CMK (cell line): ENCODE measurements at places on chromosomes 12 and 14.

- no peak for DNase-seq
Measured at GRCh38 chr12:22828066-22828465, 203.1 kb downstream of the ETNK1 start.

GRCh38 chr14:22225516-22226140 lies 363.4 kb downstream of the DAD1 start:
- DNase-seq: no peak

- DNase-seq: no peak
Measured at GRCh38 chr12:95591731-95592130, 40.5 kb upstream of the USP44 start.

DNA sequence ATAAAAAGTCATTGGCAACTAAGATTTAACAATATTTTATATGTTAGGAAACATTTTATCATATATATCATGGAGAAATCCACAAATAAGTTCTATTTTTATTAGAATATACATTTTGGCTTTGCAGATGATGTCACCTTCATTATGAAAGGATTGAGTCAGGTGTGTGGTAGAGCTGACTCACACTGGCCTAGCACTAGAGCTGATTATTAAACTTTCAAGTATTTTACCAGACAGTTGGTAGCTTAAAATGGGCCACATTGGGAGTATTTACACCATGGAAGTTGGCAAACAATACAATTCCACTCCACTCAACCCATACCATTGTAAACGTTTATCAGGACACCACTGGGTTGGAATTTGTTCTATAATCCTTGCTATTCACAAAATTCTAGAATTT lies 1036.6 kb downstream of the TRHDE start:
- no peak for DNase-seq

- DNase-seq: no peak
Measured at GRCh38 chr12:84764001-84764400, 148.6 kb downstream of the SLC6A15 start.

- DNase-seq: no peak
Measured at GRCh38 chr14:71319666-71320065, 412.4 kb downstream of the PCNX1 start.

GRCh38 chr12:22529281-22530060 lies 14.9 kb downstream of the C2CD5 start:
- DNase-seq: no peak

- DNase-seq: no peak
Measured at GRCh38 chr14:73125169-73125588, 11.1 kb upstream of the PSEN1 start.

GRCh38 chr12:13000616-13000924 lies 505 bp upstream of the HEBP1 start:
- DNase-seq: no peak

- DNase-seq: no peak
Measured at GRCh38 chr12:32051511-32052211, 55.0 kb upstream of the BICD1 start.

DNA sequence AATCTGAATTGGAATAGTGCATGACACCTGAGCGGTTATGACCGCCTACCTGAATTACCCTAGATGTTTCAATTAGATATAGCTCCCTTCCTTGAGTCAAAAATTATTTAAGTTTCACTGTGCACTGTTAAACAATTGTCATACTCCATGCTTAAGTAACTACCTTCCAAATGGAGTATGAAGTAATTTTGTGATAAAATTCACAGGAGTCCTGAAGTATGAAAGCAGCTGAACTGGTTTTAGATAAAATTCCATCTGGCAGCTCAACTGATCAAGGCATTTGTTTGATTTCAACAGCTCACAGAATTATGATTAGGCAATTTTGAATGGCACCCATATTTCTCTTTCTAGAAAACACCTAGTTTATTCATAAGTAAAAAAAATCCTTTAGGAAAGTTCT lies 19.5 kb downstream of the PRICKLE1 start:
- DNase-seq: no peak

DNA sequence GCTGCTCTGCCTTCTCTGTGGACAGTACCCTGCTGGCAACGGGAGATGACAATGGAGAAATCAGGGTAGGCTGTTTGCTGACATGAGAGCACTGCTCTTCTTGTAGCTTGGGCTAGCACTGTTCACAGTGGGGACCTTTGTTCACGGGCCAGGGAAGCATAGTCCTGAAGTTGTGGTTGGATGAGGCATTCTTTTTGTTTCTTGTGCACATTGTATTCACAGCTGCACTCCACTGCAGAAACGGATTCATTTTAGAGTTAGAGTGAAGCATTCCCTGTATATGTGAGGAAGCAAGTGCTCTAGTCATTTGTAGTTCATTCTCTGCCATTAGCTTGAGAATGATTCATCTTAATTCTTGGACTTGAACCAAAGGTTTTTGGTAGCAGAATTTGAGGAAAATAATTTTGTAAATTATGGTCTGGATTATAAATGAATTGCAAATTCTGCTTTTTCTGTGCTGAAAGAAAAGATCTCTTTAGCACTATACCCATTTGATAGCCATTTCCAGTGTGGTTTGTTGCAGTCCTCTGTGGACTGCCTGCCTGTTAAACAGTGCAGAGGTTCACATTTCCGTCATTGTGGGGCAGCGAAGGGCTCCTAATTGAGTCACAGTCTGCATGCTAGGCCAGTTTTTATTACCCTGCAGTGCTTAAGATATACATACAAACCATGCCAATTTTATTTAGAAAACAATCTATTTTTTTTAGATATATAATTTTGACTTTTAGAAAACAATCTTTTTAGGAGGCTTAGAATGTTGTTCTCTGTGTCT lies 80.6 kb downstream of the APAF1 start:
- DNase-seq: no peak

DNA sequence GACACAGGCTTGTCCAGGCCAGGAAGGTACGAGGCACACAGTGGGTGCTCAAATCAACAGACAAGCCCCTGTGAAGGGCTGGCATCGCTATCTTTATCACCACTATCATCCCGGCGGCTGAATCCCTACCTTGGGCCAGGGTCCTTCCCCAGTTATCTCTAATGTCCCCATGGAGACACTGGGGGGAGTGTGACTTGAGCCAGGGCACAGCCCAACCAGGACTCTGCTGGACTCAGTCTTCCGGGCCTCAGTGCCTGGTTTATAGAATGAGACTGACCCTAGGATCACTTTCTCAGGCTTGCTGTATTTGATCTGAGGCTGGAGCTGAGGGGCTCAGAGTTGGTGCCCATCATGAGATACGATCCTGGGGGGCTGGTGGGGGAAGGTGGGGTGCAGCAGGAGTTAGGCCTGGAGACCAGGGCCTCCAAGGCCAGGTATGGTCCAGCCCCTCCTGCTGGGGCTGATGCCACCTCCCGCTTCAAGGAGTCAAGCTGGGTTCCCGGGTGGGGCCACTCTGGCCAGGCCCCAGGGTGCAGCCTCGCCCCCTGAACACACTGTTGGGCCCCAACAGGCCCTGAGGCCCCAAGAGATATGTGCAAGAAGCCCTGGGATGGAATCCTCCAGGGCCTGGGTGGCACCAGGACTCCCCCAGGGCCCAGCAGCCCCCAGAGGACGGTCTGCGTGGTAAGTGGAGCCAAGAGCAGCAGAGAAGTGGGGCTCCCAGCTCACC lies 11.8 kb downstream of the BEGAIN start:
- no peak for DNase-seq

- no peak for DNase-seq
Measured at GRCh38 chr12:13962699-13963098, 18.7 kb downstream of the GRIN2B start.

- no peak for DNase-seq
Measured at GRCh38 chr12:99810718-99811593, 163.4 kb downstream of the GARIN6 start.

DNA sequence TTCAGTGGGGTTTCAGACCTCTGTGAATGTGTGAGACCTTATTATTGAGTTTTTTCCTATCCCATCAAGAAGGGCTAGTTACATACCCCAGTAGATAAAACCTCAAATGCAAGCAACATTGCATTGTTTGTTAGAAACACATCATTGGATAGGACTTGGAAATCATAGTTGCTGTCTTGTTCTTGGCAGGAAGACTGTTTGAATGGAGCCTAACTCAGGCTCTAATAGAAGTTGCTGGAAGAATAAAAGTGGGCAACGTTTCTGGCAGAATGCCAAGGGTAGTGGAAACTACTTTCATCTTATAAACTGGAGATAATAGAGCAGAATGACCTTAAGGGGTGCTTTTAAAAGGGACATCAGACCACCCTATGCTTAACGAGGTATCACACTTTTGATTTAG lies 9.9 kb upstream of the PTHLH start:
- DNase-seq: no peak

DNA sequence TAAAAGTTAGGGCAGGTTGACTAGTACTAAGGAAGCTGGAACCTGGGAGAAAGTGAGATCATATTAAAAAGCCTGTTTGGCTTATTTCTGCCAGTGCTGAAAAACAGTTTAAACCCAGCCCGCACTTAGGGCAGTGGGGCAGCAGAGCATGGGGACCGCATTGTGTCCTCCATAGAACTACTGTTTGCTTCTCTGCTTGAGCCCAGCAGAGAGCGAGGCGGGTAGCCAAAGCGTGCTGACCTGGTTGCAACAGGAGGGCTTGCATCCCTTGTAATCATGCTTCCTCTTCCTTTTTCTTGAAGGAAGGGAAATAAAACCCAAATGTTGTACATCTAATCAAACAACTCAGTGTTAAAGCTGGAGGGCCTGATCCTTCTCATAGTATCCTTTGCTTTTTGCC lies 82.5 kb upstream of the HOXC13 start:
- DNase-seq: no peak

GRCh38 chr14:93072659-93073357 lies 42.9 kb downstream of the ITPK1 start:
- DNase-seq: no peak

- DNase-seq: no peak
Measured at GRCh38 chr12:30725739-30726138, 29.0 kb downstream of the CAPRIN2 start.

GRCh38 chr12:47892819-47893218 lies 12.0 kb downstream of the VDR start:
- DNase-seq: no peak

DNA sequence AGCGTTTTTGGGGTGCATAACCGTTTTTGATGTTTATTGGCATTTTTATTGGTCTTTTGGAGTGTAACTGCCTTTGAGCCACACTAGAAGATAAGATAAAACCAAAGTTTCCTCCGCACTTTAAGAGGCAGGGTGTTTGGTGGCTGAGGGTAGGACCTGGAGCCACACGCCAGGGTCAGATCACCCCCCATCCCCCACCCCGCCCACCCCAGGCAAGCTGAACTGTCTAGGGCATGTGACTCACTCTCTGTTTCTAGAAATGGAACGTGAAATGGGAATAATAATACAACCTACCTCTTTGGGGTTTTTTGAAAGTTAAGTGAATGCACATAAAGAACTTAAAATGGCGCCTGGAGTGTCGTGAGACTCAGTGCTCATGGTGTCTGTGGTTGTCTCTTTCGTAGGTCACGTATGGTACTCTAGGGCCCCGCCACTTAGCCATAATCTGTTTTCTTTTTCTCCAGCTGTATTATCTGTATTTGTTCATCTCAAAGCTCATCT lies 56.0 kb downstream of the PPP2R5C start:
- no peak for DNase-seq

DNA sequence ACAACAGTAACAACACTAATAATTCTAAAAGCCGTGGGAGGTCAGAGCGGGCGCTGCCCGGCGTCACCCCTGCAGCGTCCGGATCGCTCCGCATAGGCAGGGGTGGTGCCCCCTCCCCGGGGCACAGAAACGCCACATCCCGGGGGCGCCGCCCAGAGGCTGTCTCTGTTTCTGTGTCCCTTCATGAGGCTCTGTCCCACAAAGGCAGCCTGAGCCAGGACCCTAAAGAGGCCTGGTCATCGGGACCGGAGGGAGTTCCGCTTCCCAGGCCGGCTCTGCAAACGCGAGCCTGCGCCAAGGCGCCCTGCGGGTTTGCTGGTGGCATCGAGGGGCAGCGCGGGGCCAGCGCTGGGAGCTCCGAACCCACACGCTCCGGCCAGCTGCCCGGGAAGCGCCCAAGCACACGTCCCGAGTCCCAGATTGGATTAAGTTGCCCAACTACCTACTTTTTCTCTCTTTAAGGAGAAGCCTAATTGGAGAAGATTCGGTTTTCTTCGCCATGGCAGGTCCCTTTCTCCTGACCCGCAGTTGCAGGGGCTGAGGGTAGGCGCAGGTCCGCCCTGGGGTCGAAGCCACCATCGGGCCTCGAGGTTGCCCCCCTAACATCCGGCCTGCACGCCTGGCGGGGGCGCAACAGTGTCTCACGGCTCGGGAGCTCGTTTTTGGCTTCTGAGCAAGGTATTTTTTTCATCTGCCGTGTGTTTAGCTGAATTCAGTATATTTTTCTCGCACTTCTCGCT lies 421.7 kb downstream of the VRK1 start:
- no peak for DNase-seq

- DNase-seq: no peak
Measured at GRCh38 chr12:4282103-4282891, 8.7 kb downstream of the CCND2 start.

- DNase-seq: no peak
Measured at GRCh38 chr14:93231129-93231979, 24.3 kb downstream of the UBR7 start.

DNA sequence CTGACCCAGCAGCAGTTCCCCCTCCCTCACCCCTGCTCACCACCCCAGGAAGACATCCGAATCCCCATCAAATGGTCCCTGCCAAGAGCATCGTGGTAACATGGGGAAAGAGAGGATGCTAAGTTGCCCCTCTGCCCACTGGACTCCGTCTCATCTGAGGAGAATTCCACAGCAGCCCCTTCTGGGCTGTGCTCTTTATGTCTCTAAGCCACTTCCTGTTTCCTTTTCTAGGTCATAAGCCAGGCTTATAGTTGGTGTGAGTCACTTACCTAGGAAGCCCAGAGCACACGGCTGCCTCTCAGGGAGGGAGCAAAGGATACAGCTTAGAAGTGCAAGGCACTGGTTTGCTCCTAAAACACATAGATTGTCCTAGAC lies 76.0 kb downstream of the VCPKMT start:
- no peak for DNase-seq

DNA sequence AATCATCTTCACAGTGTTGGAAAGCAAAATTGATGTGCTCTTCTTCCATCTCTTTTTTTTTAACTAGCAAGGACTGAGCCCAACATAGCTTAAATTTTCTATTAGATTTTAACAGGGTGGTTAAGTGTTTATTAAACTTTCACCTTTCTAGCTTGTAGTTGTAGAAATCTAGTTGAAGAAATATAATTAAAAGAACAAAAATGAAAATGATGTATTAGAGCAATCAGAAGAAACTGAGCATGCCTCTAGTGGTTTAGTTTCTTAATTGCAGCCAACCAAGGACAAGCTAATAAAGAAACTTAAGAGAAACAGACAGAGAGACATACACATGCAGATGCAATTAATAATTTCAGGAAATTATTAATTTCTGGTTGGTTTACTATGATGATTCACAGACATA lies 673.0 kb upstream of the LMO3 start:
- DNase-seq: no peak

DNA sequence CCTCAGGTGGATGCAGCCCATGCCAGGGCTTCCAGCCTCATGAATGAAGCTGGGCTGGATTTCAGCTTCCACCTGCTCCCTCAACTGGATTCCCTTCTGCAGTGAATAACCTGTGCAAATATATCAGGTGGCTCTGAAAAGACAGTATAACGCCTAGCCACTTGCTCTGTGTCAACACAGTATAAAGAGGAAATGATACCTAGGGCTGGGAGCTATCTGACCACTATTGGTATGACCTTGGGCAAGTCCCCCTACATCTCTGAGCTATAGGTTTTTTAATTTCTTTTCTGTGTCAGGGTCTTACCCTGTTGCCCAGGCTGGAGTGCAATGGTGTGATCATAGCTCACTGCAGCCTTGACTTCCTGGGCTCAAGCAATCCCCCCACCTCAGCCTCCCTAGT lies 19.8 kb downstream of the ISM2 start:
- DNase-seq: no peak

- no peak for DNase-seq
Measured at GRCh38 chr14:66121859-66122258, 364.3 kb upstream of the CCDC196 start.

GRCh38 chr14:104843442-104844305 lies 21.4 kb upstream of the CEP170B start:
- DNase-seq: no peak
